NCI-H526 treated with DMSO at 0.1 percent for 48 hours (cell line): ENCODE measurements at places on chromosomes 2 and 18.

- no peak for DNase-seq
Observed at GRCh38 chr18:13989199-13989598, 73.9 kb upstream of the MC2R start.

DNA sequence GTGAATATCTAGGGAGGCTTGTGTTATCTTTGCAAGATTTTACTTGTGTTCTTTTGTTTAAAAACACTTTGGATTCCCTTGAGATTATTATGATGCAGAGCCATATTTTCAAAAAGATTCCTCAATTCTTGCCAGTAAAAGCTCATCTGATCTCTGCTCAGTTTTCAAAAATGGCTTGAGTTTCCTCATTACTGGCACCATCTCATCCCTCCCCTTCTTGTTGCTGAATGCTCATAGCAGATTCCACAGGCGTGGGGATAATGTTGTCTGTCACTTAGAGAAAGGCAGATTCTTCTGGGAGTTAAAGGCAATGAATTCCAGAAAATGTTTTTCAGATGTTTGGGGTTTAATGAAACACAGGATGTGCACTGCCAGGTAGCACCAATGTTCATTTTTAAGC is 170.4 kb upstream of the TANK start:
- DNase-seq, result no peak

- DNase-seq, result no peak
Observed at GRCh38 chr18:79200546-79201268, 131.5 kb downstream of the ATP9B start.

- no peak for DNase-seq
Observed at GRCh38 chr2:233815861-233816260, 37.7 kb downstream of the MROH2A start.

DNA sequence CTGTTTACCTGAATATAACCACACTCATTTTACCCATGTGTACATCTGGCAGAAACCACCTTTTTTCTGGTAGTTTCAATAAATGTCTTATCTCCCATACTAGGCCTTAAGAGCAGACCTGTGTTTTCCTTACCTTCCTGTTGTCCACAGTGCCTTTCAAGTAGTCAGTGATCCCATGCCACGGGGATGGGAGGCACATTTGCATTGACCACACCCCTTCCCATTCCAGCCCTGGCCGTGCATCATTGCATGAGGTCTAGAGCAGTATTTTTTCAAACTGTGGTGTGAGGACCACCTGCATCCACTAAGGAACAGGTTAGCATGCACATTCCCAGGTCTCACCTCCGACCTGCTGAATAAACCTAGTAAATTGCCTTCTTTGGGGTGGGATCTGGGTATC is 165.2 kb upstream of the FOSL2 start:
- no peak for DNase-seq

- DNase-seq, result no peak
Observed at GRCh38 chr2:72932805-72933204, 15.5 kb downstream of the EMX1 start.

DNA sequence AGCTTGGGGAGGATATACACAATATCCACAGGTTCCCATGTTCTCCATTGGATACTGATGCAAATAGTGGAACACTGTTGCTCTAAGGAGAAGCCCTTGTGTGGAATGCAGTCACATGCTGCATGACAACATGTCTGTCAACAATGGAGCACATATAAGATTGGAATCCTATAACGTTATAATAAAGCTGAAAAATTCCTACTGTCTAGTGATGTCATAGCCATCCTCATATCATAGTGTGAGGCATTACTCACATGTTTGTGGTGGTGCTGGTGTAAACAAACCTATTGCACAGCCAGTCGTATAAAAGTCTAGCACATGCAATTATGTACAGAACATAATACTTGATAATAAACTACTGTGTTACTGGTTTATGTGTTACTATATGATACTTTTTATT is 394.7 kb downstream of the FBXO15 start:
- no peak for DNase-seq

GRCh38 chr2:136894007-136894634 is 128.8 kb downstream of the THSD7B start:
- DNase-seq, result no peak

- DNase-seq, result no peak
Observed at GRCh38 chr2:219280651-219281050, 1.5 kb downstream of the DNAJB2 start.

DNA sequence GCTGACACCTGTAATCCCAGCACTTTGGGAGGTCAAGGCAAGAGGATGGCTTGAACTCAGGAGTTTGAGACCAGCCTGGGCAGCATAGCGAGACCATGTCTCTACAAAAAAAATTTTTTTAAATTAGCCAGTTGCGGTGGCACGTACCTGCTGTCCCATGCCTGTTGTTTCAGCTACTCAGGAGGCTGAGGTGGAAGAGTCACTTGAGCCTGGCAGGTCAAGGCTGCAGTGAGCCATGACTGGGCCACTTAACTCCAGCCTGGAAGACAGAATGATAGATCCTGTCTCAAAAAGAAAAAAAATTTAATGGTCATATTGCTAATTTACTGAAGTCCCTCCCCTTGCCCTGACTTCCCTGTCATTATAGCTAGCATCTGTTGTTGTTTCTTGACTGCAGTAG is 112.6 kb downstream of the ARHGAP28 start:
- DNase-seq, result no peak

DNA sequence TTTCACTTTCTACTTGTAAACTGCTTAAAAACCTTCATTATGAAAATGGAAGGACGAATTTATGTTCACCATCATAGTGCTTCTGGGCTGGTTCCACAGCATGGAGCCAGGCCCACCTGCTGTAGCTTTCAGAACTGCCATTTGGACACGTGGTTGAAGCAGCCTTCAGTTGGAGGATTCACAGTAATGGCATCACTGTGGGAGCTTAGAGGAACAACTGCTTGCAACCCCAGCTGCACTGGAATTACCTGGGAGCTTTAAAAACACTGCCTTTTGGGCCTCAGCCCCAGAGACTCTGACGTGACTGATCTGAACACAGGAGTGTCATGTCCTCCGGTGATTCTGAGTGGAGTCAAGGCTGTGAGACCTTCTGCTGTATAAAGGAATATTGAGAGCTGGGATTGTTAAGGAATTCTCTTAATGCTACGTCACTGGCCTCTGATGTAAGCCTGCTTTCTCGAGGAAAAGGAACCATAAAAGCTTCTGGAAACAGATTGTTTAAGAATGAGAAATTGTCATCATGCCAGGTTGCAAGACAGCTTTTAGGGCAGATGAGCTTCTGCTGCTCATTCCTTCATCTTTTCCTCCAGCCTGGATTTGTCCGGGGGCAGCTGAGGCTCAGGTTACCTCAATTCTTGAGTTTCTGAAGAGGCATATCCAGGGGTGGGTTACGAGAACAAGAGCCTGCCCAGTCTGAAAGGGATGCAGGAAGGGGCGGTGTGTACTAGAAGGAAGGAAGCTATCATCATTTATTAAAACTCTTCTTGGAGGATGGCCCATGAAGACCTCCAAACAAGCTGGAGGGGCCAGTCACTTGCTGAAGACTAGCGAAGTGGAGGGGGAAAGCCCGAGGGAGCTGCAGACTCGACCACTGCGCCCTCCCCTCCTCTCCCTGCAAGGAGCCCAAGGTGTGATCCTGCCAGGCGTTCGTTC is 1.3 kb upstream of the IL1R1 start:
- DNase-seq, result no peak
